Stimulated activated CD8-positive, alpha-beta memory T cell treated with anti-CD3 and anti-CD28 coated beads, Interleukin-4, amount 100 ng/mL, for 24 hours (primary cell): ENCODE measurements at places on chromosomes 2 and 18.

GRCh38 chr2:108615480-108616090 is 81.3 kb downstream of the LIMS1 start:
- DNase-seq = no peak

- DNase-seq = no peak
Measured at GRCh38 chr2:191358325-191359025, 113.3 kb downstream of the MYO1B start.

GRCh38 chr2:37919631-37920032 is 5.5 kb upstream of the RMDN2 start:
- no peak for DNase-seq

GRCh38 chr18:76507830-76508385 is 12.9 kb upstream of the ZNF516 start:
- DNase-seq = no peak

- no peak for DNase-seq
Measured at GRCh38 chr2:109214651-109215371, 85.8 kb downstream of the SH3RF3 start.

DNA sequence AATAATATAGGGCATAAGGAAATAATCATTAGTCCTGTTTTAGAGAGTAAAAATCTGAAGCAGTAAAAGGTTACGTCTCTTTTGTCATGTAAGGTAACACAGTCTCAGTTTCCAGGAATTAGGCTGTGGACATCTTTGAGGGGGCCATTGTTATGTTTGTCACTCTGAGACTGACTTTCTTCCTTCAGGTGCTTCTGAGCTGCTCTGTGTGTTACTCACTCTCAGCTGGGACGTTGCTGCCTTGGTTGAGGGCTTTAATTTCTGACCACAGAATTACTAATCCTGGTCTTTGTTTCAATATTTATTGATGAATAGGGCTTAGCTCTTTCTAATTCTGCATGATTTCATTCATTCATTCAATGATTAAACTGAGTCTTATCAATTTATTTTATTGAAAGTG is 55.9 kb upstream of the SLC38A11 start:
- no peak for DNase-seq

- DNase-seq = no peak
Measured at GRCh38 chr18:55266981-55267380, 307.7 kb upstream of the CCDC68 start.

DNA sequence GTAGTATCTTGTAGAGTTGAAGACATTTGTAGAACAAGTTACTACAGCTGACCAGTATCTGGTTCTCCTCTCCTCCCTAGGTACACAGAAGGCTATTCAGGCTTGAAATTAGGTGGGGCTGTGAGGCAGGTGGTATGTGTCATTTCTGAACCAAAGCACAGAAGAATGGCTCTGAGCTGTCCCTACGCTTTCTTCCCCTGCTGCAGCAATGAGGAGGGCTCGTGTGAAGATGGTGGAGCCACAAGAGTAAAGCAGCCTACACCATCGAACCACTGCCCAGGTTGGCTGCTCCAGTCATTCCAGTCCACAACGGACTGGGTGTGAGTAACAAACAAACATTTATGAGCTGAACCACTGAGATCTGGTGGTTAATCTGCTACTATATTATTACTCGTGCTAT is 148.9 kb downstream of the DTNB start:
- DNase-seq = no peak

DNA sequence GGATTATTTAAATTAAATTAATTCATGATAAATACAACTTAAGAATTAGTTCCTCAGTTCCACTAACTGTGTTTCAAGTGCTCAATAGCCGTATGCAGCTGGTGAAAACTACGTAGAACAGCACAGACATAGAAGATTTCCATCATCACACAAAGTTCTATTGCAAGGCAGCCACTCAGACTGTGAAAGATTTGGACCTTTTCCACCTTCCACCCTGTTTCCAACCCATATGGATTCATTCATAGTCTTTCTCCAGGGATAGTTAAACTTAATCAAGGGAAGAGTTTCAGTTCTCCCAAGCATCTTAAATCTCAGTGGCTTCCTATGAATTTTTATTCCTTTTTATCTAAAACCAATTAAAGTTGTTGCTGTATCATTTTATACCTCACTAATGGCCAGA is 2030.8 kb downstream of the SUCLG1 start:
- no peak for DNase-seq

- DNase-seq = no peak
Measured at GRCh38 chr18:78642296-78642951, 337.2 kb upstream of the SALL3 start.

- no peak for DNase-seq
Measured at GRCh38 chr2:207223051-207223450, 57.3 kb upstream of the KLF7 start.

DNA sequence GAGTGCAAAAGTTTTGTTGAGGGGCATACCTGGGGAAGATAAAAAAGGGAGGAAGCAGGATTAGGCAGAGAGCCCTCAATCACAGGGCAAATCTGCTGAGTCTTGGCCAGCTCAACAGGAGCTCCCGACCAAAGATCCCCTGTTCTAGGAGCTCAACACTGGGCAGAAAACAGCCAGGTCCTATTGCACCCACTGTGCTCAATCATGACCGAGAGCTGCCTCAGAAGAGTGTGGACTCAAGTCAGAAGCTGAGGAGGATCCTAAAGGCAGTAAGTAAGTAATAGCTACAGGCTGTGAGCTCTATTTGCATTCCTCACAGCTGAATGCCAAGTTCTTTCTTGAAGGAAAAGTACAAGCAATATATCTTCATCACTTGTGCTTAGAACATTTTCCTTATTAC is 334.4 kb upstream of the NRP2 start:
- DNase-seq = no peak

DNA sequence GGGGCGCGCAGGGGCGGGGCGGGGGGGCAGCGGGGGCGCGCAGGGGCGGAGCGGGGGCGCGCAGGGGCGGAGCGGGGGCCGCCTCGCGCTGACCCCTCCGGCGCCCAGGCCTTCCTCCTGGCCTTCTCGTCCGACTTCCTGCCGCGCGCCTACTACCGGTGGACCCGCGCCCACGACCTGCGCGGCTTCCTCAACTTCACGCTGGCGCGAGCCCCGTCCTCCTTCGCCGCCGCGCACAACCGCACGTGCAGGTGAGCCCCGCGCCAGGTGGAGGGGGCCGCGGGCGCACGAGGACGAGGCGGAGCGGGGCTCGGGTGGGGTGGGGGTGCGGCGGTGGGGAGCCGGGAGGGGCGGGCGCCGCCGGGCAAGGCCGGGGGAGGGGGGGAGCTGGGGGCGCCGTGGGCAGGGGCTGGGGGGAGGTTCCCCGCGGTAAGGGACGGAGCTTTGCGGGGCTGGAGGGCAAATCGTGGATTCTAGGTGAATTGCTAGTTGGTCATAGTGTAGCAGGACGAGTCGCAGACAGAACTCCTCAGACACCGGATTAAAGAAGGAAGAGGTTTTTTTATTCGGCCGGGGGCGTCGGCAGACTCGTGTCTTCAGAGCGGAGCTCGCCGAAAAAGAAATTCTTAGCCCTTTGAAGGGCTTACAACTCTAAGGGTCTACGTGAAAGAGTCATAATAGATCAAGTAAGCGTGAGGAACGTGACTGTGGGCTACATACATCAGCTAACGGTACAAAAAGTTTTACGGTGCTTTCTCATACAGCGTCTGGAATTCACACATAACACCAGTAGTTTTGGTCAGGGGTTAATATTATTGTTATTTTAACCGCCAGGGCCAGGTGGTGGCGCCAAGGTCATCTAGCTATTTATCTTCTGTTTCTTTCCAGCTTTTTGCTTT is 29.9 kb downstream of the ANO7 start:
- no peak for DNase-seq

- DNase-seq = no peak
Measured at GRCh38 chr2:222504191-222504590, 79.8 kb downstream of the SGPP2 start.

GRCh38 chr2:128363934-128364361 is 45.3 kb upstream of the HS6ST1 start:
- DNase-seq = no peak

- no peak for DNase-seq
Measured at GRCh38 chr2:88469202-88470114, 17.0 kb upstream of the FOXI3 start.

DNA sequence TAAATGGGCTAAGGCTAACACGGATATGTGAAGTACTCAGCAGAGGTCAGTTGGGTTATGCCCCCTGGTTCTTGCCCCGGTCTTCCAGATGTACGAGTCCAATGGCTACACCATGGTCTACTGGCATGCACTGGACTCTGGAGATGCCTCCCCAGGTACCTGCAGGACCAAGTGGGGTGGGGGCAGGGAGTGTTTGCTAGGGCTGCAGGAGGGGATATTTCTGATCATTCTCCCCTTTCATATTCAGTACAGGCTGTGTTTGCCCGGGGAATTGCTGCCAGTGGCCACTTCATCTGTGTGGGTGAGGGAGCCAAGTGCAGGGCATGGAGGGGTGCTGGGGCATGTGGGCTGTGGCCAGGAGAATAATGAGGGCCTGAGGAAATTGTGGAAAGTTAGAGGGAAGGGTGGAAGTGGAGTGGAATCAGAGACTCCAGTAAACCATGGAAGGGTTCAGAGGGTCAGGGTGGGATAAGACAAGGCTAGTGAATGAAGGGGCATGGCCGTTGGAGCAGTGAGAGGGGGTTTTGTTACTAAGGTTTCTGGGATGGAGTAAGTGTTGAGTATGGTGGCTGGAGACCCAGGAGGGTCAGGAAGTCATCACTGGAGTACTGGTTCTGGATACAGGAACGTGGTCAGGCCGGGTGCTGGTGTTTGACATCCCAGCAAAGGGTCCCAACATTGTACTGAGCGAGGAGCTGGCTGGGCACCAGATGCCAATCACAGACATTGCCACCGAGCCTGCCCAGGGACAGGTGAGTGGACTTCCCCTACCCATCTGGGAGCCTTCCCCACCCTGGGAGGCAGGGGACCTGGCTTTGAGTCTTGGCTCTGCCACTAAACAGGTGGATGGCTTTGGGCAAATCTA is 1.9 kb downstream of the WDR54 start:
- DNase-seq = no peak
